PC-3 (cell line): ENCODE measurements at places on chromosomes 4 and X. TPM values are rescaled to one million over a fixed set of nuclear protein-coding genes. Genes with fewer than 3 reads are reported as not detected.
A peak's percentile ranks its signal among the peaks of the same experiment; 100 is the strongest.

DNA sequence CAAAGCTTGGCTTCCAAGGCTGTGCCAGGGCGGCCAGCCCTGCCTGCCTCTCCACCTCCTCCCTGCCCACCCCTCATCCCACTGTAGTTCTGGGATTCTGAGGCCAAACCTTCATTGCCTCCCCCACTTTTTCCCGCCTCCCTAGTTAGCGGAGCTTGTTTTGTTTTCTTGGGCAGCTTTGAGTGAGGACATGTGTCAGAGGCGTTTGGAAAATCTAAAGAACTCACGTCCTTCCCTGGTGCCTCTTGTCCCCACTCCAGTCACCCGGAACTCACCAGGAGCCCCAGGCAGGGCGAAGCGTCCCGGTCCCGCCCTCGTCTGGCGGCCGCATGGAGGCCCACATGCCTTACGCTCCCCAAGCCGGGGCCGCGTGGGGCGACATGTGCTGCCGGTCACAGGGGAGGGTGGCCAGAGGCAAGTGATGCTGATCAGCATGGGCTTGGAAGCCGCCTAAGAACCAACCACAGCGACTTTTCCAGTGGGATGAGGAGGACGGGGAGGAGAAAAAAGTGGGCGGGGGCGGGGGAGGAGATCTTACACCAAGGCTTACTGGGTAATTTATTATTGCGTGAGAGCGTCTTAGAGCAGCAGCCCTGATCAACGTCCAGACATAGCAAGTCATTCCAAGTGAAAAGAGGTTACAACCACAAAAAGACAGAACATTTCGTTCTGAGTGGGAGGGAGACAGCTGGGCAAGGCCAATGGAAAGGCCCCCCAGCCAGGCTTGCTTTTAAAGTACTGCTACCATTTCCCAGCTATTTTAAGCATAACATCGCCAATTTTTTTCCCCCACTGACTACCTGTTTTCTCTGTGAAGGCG lies 48.5 kb downstream of the PRPS1 start:
- H3K4me1 ChIP-seq = peaks cover 28% of the 10 kb centered on the region
- no peaks in the 10 kb centered on the region for H3K27me3 ChIP-seq
- H3K27ac ChIP-seq = peak overlapping the region; percentile 78
- no peaks in the 10 kb centered on the region for H3K36me3 ChIP-seq

NSG1 gene
- not detected in 2 replicates for total RNA-seq

- H3K36me3 ChIP-seq = no peaks in the 10 kb centered on the region
- H3K27me3 ChIP-seq = no peaks in the 10 kb centered on the region
- DNase-seq = peak; percentile 39
- no peaks in the 10 kb centered on the region for H3K4me1 ChIP-seq
Observed at GRCh38 chr4:27666943-27667342, 806.3 kb downstream of the STIM2 start.

SH2D1A gene
- total RNA-seq = 0.12 TPM in 1 of 2 replicates, not detected in the other

TEX13C gene
- not detected in 2 replicates for total RNA-seq

GRCh38 chr4:161894493-161895167 lies 269.2 kb downstream of the FSTL5 start:
- H3K36me3 ChIP-seq = no peaks in the 10 kb centered on the region
- no peak overlapping the region for H3K27ac ChIP-seq
- no peak for DNase-seq
- H3K27me3 ChIP-seq = no peaks in the 10 kb centered on the region

CXCR3 gene
- total RNA-seq = not detected in 2 replicates

DNA sequence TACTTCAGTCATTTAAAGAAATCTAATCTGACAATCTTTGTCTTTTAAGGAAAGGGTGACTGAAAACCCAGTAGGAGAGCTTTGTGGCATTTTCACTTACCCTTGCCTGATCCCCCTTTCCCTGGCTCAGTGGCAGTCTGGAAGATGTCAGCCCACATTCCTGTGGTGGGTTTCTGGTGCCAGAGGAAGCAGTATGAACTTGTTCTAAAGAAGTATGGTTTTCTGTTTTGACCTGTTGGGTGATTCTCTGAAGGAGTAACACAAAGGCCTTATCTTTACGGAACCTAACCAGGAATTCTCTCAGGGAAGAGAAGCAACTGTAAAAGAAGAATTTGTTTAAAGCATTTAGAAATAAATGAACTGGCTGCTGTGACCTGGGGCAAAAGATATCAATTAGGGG lies 41.9 kb downstream of the BMP15 start:
- H3K27me3 ChIP-seq = no peaks in the 10 kb centered on the region
- H3K27ac ChIP-seq = no peak overlapping the region
- H3K4me1 ChIP-seq = no peaks in the 10 kb centered on the region
- H3K4me3 ChIP-seq = no peak overlapping the region
- no peak for DNase-seq

GRCh38 chr4:89939546-89939945 lies 44.9 kb downstream of the MMRN1 start:
- H3K4me3 ChIP-seq = no peak overlapping the region
- H3K36me3 ChIP-seq = no peaks in the 10 kb centered on the region
- H3K27ac ChIP-seq = no peak overlapping the region
- peaks cover 62% of the 10 kb centered on the region for H3K27me3 ChIP-seq
- DNase-seq = no peak
- no peaks in the 10 kb centered on the region for H3K4me1 ChIP-seq

DNA sequence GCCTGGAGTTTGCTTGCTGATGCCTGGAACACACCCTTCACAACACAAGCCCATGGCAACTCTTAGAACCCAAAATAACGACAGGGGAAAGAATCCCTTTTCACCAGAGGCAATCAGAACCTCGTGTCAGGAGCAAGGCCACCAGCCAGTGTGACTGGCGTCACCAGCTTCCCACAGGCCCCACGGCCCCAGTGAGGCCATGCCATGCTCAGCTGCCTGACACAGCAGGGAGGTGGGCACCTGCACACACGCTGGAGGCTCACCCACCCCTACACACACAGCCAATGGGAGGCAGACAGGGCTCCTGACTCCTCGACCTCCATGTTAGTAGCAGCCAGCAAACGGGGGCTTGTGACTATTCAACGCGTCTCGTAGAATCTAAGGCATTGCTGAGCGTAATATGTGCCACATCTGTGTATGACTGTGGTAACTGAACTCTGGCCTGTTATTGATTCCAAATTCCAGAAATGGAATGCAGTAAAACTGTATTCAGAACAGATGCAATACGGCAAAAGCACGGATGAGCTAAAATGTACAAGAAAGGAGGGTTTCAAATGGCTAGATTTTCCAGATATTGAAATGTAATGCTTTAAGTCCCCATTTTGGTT lies 28.5 kb downstream of the RNF212 start:
- no peak overlapping the region for H3K4me3 ChIP-seq
- no peak overlapping the region for H3K27ac ChIP-seq
- H3K36me3 ChIP-seq = no peaks in the 10 kb centered on the region
- peaks cover 21% of the 10 kb centered on the region for H3K4me1 ChIP-seq

DNA sequence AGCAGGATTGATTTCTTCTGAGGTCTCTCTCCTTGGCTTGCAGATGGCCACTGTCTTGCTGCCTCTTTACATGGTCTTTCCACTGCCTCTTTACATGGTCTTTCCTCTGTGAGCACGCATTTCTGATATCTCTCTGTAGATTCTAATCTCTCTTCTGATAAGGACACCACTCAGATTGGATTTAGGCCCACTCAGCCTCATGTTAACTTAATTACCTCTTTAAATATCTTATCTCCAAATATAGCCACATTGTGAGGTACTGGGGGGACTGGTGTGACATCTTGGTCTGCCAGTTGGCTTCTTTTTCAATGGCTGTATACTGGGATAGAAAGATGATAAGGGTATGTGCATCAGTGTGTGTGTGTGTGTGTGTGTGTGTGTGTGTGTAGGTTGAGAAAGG lies 153.7 kb downstream of the AWAT2 start:
- H3K27me3 ChIP-seq = no peaks in the 10 kb centered on the region
- no peaks in the 10 kb centered on the region for H3K4me1 ChIP-seq
- no peaks in the 10 kb centered on the region for H3K36me3 ChIP-seq
- H3K27ac ChIP-seq = no peak overlapping the region

GRCh38 chr4:41693629-41694028 lies 54.9 kb downstream of the PHOX2B start:
- no peak overlapping the region for H3K4me3 ChIP-seq
- H3K27ac ChIP-seq = no peak overlapping the region
- peak; percentile 54 for DNase-seq
- no peaks in the 10 kb centered on the region for H3K27me3 ChIP-seq

GYPE gene
- not detected in 2 replicates for total RNA-seq

DNA sequence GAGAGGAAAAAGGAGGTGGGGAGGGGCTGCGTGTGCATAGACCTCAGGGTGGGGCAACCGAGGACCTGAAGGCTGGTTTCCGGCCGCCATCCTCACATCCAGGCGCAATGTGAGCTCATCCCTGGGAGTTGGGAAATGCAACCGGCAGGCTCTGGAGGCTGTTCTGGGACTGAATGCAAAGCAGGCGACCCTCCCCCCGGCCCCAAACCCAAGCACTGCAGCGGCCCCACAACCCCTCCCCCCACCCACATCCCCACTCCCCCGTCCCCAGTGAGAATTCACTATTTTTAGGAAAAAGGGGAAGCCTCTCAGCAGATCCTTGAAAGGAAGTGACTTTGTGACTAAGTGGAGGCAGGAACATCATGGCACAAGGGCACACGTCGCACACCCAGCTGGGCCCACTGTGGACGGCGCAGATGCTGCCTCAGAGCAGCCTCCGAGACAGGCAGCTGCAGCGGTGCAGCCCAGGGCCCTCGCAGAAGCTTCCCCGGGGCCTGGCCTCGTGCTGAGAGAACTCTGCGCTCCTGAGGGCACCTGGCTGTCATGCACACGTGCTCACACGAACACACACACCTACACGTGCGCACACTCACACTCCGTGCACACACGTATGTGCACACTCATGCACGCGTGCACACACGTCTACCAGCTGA lies 1.3 kb upstream of the PDE6B start:
- H3K4me1 ChIP-seq = no peaks in the 10 kb centered on the region
- peaks cover 5% of the 10 kb centered on the region; the same call in 1 of the 2 replicates for H3K27me3 ChIP-seq
- no peak overlapping the region for H3K4me3 ChIP-seq
- no peaks in the 10 kb centered on the region for H3K36me3 ChIP-seq
- DNase-seq = no peak

DNA sequence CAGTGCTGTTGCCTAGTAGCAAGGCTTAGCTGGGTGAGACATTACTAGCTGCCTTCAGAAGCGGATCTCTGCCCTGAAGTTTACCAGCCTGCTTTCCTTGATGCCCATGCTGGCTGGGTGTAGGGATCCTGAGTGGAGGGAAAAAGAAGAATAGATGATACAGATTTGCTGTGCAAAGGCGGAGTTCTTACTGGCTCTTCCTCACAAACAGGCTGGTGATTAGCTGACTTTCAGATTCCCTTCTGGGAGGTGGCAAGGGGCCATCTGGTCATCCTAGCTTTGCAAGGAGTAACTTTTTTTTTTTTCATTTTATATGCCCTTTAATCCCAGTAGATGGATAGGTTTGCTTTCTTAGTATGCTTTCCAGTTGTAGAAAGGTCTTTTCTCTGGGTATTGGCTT lies 44.8 kb downstream of the SMARCA5 start:
- H3K4me3 ChIP-seq = no peak overlapping the region
- H3K27ac ChIP-seq = no peak overlapping the region
- no peaks in the 10 kb centered on the region; the same call in 1 of the 2 replicates for H3K4me1 ChIP-seq
- H3K36me3 ChIP-seq = peaks cover 11% of the 10 kb centered on the region

DNA sequence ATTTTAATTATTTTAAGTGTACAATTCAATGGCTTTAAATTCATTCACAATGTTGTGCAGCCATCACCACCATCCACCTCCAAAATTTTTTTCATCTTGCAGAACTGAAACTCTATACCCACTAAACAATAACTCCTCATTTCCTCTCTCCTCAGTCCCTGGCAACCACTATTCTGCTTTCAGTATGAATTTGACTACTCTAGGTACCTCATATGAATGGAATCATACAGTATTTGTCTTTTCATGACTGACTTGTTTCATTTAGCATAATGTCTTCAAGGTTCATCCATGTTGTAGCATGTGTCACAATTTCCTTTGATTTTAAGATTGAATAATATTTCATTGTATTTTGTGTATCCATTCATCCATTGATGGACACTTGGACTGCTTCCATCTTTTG lies 46.9 kb downstream of the KIF4A start:
- H3K4me1 ChIP-seq = 0 out of 2 replicates have a peak, but pooled peaks cover 8% of the 10 kb centered on the region
- H3K27ac ChIP-seq = no peak overlapping the region
- no peaks in the 10 kb centered on the region for H3K27me3 ChIP-seq
- peaks cover 35% of the 10 kb centered on the region for H3K36me3 ChIP-seq
- no peak for DNase-seq
- no peak overlapping the region for H3K4me3 ChIP-seq

SSX4B gene
- total RNA-seq = not detected in 2 replicates

DNA sequence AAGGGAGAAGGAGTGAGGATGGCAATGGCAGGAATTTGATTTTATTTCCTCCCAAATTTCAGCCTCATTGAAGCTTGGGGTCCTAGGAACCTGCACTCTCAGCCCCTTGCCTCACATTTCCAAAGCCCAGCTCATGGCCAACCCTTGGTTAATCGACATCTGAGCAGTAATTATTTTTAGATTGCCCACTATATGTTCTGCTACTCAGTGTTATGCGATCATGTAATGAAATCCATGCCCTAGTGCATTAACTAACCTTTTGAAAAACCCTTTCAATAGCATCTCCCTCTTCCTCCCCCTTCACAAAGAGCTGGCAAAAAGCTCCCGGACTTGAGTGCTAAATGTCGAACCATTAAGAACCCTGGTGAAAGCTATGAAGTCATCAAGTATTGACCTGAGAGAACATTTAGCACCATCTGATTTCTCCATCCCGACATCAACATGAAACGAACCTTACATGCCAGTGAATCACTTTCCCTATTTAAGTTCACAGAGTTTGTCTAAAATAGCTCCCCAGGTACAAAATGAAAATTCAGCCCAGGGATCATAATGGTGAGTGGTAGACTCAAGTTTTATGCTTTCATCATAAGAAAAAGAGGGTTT lies 59.2 kb upstream of the RPS6KA3 start:
- H3K4me1 ChIP-seq = peaks cover 7% of the 10 kb centered on the region; the same call in 1 of the 2 replicates
- H3K4me3 ChIP-seq = no peak overlapping the region
- no peak overlapping the region for H3K27ac ChIP-seq
- no peaks in the 10 kb centered on the region for H3K36me3 ChIP-seq
- DNase-seq = no peak

- no peaks in the 10 kb centered on the region for H3K27me3 ChIP-seq
- H3K4me1 ChIP-seq = no peaks in the 10 kb centered on the region
- no peak for DNase-seq
Observed at GRCh38 chrX:15437724-15438123, 53.5 kb upstream of the VEGFD start.

DNA sequence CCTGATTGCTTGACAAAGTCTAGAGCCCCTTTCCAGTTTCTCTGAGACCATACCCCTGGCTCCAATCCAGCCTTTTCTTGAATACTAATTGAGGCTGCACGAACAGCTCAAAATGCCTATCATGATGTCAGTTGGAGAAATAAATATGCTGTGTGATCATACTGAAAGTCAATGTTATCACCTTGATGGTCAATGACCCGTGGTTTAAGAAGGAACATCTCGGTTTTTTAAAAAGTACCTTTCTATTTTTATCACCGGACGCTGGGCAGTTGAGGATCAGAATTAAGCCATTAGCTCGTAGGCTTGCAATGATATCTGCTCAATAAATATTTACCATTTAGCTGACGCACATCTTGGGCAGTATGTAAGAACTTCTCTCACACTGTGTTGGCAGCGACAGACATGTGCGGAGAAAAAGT lies 852 bp upstream of the WDR44 start:
- H3K4me3 ChIP-seq = peak overlapping the region; percentile 96
- DNase-seq = peak; percentile 82
- H3K4me1 ChIP-seq = peaks cover 20% of the 10 kb centered on the region
- peak overlapping the region; percentile 100 for H3K27ac ChIP-seq

GRCh38 chr4:3613967-3614730 lies 81.9 kb upstream of the LRPAP1 start:
- no peaks in the 10 kb centered on the region for H3K27me3 ChIP-seq
- H3K36me3 ChIP-seq = no peaks in the 10 kb centered on the region
- no peak overlapping the region for H3K4me3 ChIP-seq
- no peaks in the 10 kb centered on the region for H3K4me1 ChIP-seq
